CD4-positive, alpha-beta T cell (primary cell): ENCODE measurements at places on chromosomes 16 and 17.
A peak's percentile ranks its signal among the peaks of the same experiment; 100 is the strongest.

GRCh38 chr16:1428511-1428910 is 2.4 kb upstream of the PERCC1 start:
- no peaks in the 10 kb centered on the region for H3K27me3 ChIP-seq
- no peak overlapping the region for H3K4me3 ChIP-seq
- H3K4me1 ChIP-seq: peaks cover 14% of the 10 kb centered on the region
- no peaks in the 10 kb centered on the region for H3K36me3 ChIP-seq

DNA sequence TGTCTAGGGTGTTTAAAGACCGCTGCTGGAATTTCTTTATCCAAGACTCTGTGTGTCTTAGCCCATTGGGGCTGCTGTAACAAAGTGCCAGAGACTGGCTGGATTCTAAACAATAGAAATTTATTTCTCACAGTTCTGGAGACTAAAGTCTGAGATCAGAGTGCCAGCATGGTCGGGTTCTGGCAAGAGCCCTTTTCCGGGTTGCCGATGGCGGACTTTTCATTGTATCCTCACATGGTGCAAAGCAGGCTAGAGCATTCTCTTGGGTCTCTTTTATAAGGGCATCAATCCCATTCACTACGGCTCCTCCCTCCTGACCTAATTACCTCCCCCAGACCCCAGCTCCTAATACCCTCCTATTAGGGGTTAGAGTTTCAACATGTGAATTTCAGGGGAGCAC is 9.5 kb downstream of the NLRC5 start:
- no peaks in the 10 kb centered on the region for H3K27me3 ChIP-seq
- H3K4me3 ChIP-seq: peak overlapping the region; percentile 32
- peaks cover 89% of the 10 kb centered on the region for H3K4me1 ChIP-seq
- DNase-seq: no peak
- H3K36me3 ChIP-seq: peaks cover 39% of the 10 kb centered on the region

DNA sequence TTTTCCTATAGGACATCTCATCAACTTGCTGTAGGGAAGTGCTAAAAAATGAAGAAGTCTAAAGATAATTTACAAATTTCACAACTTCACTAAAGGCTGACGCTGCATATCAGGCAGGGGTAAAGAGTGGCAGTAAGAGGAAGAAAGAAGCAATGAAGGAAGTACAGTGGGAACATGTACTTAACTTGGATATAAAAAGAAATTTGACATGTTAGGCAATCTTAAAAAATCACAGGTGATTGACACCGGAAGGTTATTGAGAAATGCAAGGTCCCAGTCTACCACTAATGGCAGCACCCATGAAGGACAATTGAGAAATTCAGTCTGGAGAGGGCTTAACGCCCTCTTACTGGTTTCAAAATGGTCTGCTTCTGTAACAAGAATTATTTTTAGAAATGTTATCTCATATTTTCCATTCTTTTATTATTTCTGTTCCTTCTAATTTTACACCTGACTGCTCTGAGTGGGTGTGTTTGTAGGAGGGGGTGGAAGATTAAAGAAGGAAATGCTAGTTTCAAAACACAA is 358.1 kb downstream of the KCNJ2 start:
- no peak overlapping the region for H3K27ac ChIP-seq
- no peaks in the 10 kb centered on the region for H3K4me1 ChIP-seq
- H3K4me3 ChIP-seq: no peak overlapping the region
- no peaks in the 10 kb centered on the region for H3K36me3 ChIP-seq
- no peak for DNase-seq
- no peaks in the 10 kb centered on the region for H3K27me3 ChIP-seq

- no peaks in the 10 kb centered on the region for H3K27me3 ChIP-seq
- H3K27ac ChIP-seq: peak overlapping the region; percentile 86
- H3K4me1 ChIP-seq: peaks cover 52% of the 10 kb centered on the region
- no peak overlapping the region for H3K4me3 ChIP-seq
These were observed 16.7 kb downstream of the SBK1 start for GRCh38 chr16:28308794-28309584.

- DNase-seq: no peak
- no peak overlapping the region for H3K27ac ChIP-seq
- peaks cover 14% of the 10 kb centered on the region for H3K4me1 ChIP-seq
- no peak overlapping the region for H3K4me3 ChIP-seq
- H3K27me3 ChIP-seq: no peaks in the 10 kb centered on the region
These were observed 14.9 kb downstream of the DUS2 start for GRCh38 chr16:68037841-68038597.

GRCh38 chr16:82874672-82875071 is 247.9 kb downstream of the CDH13 start:
- peaks cover 2% of the 10 kb centered on the region for H3K27me3 ChIP-seq
- H3K4me3 ChIP-seq: no peak overlapping the region
- H3K4me1 ChIP-seq: no peaks in the 10 kb centered on the region

DNA sequence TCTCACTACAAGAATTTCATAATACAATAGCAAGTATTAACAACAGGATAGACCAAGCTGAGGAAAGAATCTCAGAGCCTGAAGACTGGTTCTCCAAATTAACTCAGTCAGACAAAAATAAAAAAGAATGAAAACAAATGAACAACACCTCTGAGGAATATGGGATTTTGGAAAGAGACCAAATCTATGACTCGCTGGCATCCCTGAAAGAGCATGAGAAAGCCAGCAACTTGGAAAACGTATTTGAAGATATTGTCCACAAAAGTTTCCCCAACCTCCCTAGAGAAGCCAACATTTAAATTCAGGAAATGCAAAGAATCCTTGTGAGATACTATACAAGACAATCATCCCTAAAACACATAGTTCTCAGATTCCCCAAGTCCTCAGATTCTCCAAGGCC is 20.9 kb downstream of the NLRP1 start:
- H3K4me1 ChIP-seq: peaks cover 3% of the 10 kb centered on the region
- H3K4me3 ChIP-seq: no peak overlapping the region
- H3K36me3 ChIP-seq: peaks cover 54% of the 10 kb centered on the region
- H3K27me3 ChIP-seq: no peaks in the 10 kb centered on the region

DNA sequence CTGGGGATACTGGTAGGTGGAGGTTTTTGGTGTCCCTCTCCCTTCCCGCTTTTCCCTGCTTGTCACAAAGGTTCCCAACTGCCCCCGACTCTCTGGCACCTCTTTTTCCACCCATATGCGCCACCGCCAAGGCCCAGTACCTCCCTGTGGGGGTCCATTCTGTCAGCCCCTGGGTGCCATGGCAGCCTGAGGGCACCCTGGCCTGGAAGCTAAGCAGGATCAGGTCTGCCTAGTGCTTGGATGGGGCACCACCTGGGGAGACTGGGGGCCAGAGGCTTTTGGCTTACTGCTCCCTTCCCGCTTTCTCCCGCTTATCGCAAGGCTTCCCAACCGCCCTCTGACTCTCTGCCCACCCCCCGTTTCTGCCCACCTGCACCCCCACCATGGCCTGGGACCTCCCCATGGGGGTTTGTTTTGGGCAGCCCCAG is 2286.4 kb downstream of the TP53TG3F start:
- H3K27me3 ChIP-seq: no peaks in the 10 kb centered on the region
- DNase-seq: no peak
- no peaks in the 10 kb centered on the region for H3K36me3 ChIP-seq
- H3K27ac ChIP-seq: no peak overlapping the region

DNA sequence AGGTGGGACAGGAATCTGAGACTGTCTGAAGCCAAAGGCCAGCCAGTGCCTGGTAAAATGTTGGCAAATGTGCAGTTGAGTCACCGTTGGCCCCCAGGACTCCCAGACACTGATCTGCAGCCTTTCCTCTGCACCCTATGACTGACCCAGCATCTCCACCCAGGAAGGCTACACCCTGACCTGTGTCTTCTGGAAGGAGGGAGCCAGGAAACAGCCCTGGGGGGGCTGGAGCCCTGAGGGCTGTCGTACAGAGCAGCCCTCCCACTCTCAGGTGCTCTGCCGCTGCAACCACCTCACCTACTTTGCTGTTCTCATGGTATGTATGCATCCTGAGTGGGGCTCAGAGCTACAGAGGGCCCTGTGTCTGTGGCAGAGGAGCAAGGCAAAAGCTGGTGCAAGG is 24.0 kb downstream of the ADGRG5 start:
- DNase-seq: no peak
- no peak overlapping the region for H3K27ac ChIP-seq
- no peaks in the 10 kb centered on the region for H3K27me3 ChIP-seq
- no peak overlapping the region for H3K4me3 ChIP-seq
- peaks cover 15% of the 10 kb centered on the region for H3K36me3 ChIP-seq
- H3K4me1 ChIP-seq: no peaks in the 10 kb centered on the region

DNA sequence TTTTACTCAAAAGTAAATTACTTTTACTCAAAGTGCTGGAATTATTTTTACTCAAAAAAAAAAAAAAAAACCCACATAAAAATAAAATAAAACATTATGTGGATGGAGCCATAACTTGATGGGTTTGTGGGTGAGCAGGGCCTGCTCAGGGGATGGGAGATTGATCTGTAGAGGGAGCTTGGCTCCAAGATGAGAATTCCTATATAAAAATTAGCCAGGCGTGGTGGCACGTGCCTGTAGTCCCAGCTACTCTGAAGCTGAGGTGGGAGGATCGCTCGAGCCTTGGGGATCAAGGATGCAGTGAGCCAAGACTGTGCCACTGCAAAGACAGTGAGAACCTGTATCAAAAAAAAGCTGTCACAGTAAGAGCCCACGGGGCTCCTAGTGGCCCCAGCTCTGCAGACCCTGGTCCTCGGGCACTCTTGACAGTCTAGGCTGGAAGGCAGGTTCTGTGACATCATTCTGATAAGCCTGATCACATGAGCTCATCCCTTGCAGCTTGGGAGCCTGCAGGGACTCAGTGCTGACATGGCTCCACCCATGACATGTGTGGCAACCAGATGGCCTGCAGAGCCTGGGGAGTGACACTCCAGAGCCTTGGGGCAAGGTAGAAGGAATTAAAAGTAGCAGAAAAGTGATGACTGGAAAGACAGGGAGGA is 42.5 kb downstream of the ST3GAL2 start:
- no peak overlapping the region for H3K27ac ChIP-seq
- DNase-seq: no peak
- no peak overlapping the region for H3K4me3 ChIP-seq
- peaks cover 36% of the 10 kb centered on the region for H3K36me3 ChIP-seq
- peaks cover 10% of the 10 kb centered on the region for H3K4me1 ChIP-seq

DNA sequence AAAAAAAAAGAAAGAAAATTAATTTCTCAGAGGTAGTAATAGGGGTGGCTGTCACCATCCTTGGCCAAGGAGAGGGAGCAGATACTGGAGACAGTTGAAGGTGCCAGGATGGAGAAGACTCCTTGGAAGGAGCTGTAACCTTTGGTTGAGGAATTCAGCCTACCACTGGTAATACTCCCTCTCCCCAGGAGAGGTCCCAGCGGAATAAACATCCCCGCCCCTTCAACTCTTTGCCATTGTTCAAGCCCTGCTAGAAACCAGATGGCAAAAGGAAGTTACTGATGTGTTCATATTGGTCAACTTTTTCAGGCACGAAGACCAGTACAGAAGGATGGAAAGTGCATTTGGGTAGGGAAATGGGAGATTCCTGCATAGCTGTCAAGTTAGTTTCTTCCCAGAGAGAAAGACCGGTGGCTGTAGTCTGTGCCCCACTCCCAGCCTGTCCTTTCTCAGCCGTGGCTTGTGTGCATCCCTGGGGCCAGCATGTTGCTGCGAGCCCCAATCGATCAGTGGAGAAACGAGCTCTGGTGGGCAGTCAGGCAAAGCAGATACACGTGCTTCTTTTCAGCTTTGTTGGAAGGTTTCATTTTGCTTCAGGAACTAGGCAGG is 612.1 kb downstream of the MAF start:
- H3K27ac ChIP-seq: no peak overlapping the region
- peaks cover 7% of the 10 kb centered on the region for H3K4me1 ChIP-seq
- H3K36me3 ChIP-seq: no peaks in the 10 kb centered on the region
- DNase-seq: no peak
- no peaks in the 10 kb centered on the region for H3K27me3 ChIP-seq

DNA sequence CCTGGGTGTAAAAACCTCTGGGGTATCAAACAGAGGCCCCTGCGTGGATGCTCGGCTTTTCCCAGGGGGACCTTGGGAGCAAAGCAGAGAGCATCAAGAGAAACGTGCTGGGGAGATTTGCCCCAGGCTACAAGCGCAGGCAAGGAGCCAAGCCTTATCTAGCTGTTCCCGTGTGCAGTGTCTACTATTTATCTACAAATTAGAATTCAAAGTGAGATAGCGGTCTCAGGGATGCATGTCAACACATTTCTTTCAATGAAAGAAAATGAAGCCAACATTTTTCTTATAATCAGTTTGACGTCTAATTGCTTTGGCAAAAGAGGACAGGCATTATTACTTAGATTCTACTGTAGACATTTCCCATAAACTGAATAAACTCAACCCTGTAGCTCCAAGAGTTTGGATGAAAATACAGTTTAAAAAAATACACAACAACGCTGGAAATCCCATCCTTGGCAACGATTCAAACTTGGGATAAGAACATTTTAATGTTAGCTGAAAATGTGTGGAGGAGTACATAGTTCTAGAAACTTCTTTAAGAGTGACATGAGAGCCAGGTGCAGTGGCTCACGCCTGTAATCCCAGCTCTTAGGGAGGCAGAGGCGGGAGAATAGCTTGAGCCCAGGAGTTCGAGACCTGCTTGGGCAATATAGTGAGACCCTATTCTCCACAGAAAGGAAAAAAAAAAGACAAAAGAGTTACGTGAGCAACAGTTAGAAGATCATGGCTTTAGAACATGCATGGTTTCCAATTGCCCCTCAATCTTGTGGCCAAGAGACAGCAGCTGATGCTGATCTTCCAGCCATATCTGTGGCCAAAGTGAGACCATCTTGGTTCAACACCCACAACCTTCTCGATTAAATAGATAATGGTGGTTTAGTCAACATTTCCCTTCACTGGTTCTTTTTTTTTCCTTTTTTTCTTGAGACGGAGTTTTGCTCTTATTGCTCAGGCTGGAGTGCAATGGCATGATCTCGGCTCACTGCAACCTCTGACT is 7.2 kb downstream of the SPNS3 start:
- no peak overlapping the region for H3K4me3 ChIP-seq
- H3K4me1 ChIP-seq: peaks cover 7% of the 10 kb centered on the region
- no peak overlapping the region for H3K27ac ChIP-seq
- H3K36me3 ChIP-seq: no peaks in the 10 kb centered on the region
- H3K27me3 ChIP-seq: no peaks in the 10 kb centered on the region

- no peaks in the 10 kb centered on the region for H3K27me3 ChIP-seq
- DNase-seq: no peak
- peaks cover 7% of the 10 kb centered on the region for H3K4me1 ChIP-seq
- peaks cover 67% of the 10 kb centered on the region for H3K36me3 ChIP-seq
- no peak overlapping the region for H3K4me3 ChIP-seq
- H3K27ac ChIP-seq: no peak overlapping the region
These were observed 14.0 kb downstream of the SLFN11 start for GRCh38 chr17:35359398-35359797.

GRCh38 chr16:69424935-69425784 is 741 bp downstream of the CYB5B start:
- DNase-seq: no peak
- no peaks in the 10 kb centered on the region for H3K27me3 ChIP-seq

- H3K4me1 ChIP-seq: no peaks in the 10 kb centered on the region
- no peaks in the 10 kb centered on the region for H3K36me3 ChIP-seq
- no peaks in the 10 kb centered on the region for H3K27me3 ChIP-seq
These were observed 271.8 kb upstream of the ZFHX3 start for GRCh38 chr16:73319737-73320136.

- H3K36me3 ChIP-seq: no peaks in the 10 kb centered on the region
- no peaks in the 10 kb centered on the region for H3K4me1 ChIP-seq
- no peak overlapping the region for H3K27ac ChIP-seq
These were observed 8.8 kb downstream of the JUP start for GRCh38 chr17:41777574-41778188.

- peaks cover 25% of the 10 kb centered on the region for H3K4me1 ChIP-seq
- H3K36me3 ChIP-seq: peaks cover 59% of the 10 kb centered on the region
- no peak overlapping the region for H3K27ac ChIP-seq
These were observed 11.0 kb downstream of the CSF3 start for GRCh38 chr17:40025991-40026815.

GRCh38 chr16:1900452-1900774 is 17.8 kb downstream of the HS3ST6 start:
- H3K27ac ChIP-seq: no peak overlapping the region
- no peak for DNase-seq
- H3K36me3 ChIP-seq: no peaks in the 10 kb centered on the region
- H3K4me3 ChIP-seq: no peak overlapping the region
